Activated B cell treated with CpG ODN at 0.5 μM for 24 hours (primary cell): ENCODE measurements at places on chromosomes 6 and 20. TPM values are rescaled to one million over a fixed set of nuclear protein-coding genes. Genes with fewer than 3 reads are reported as not detected.

GRCh38 chr6:143068001-143068400, 7.3 kb downstream of the AIG1 start:
- no peak for DNase-seq

GRCh38 chr6:37543361-37543760, 43.7 kb upstream of the CCDC167 start:
- DNase-seq, result no peak

- DNase-seq, result no peak
These were observed 1.1 kb upstream of the BHLHE23 start for GRCh38 chr20:63007646-63008488.

Gene SNAP25
- not detected in 2 replicates for total RNA-seq

DNA sequence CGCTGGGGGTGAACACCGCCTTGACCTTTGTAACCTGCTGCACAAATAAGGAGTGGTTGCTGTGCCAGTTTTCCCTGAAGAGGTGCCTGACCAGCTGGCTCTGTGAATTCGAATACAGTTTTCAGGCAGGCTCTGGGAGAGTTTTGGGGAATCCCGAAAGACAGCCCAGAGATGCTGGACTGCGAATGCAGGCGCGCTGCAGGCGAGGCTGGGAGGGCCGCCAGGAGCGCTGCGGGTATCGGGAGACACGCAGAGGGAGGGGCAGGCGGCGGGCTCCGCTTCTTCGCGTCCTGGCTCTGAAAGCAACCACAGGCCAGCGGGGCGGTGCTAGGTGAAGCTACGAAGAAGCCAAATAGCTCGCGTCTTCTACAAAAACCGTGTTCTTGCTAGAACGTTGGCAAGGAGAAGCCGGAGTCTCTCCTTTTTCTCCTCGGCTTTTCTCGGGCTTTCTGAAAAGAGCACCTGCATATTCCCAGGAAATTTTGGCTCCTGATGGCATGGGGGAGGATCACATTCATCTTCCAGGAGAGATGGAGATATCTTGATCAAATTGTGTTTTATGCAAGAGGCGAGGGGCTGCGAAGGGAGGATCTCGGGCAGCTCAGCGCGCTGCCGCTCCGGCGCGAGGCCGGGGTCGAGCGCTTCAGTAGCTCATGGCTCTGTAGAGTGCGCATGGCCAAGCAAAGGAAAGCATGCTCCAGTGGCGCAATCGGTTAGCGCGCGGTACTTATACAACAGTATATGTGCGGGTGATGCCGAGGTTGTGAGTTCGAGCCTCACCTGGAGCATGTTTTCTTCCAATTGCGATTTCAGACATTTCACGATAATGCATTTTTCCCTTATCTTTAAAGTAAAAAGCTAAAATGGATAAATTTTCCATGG, 158.1 kb upstream of the ZNF184 start:
- no peak for DNase-seq

Gene ADGRB3
- not detected in 2 replicates for total RNA-seq

- DNase-seq, result no peak
These were observed 78.4 kb downstream of the FYN start for GRCh38 chr6:111794727-111795452.

GRCh38 chr6:119138906-119139541, 60.6 kb upstream of the FAM184A start:
- no peak for DNase-seq
